Stimulated activated CD4-positive, alpha-beta T cell treated with anti-CD3 and anti-CD28 coated beads, Interleukin-1b, Interleukin-23, amount 100 ng/mL, for 24 hours (primary cell): ENCODE measurements at places on chromosomes 2 and 18.

GRCh38 chr2:99988599-99988998, 153.8 kb downstream of the AFF3 start:
- DNase-seq, result no peak

- no peak for DNase-seq
Measured at GRCh38 chr2:95077530-95077825, 44.1 kb downstream of the MRPS5 start.

- DNase-seq, result no peak
Measured at GRCh38 chr18:47601581-47602272, 328.7 kb downstream of the SMAD2 start.

- no peak for DNase-seq
Measured at GRCh38 chr2:40315683-40316082, 136.2 kb downstream of the SLC8A1 start.

GRCh38 chr2:219542931-219543595, 546 bp downstream of the CHPF start:
- peak; percentile 21 for DNase-seq

DNA sequence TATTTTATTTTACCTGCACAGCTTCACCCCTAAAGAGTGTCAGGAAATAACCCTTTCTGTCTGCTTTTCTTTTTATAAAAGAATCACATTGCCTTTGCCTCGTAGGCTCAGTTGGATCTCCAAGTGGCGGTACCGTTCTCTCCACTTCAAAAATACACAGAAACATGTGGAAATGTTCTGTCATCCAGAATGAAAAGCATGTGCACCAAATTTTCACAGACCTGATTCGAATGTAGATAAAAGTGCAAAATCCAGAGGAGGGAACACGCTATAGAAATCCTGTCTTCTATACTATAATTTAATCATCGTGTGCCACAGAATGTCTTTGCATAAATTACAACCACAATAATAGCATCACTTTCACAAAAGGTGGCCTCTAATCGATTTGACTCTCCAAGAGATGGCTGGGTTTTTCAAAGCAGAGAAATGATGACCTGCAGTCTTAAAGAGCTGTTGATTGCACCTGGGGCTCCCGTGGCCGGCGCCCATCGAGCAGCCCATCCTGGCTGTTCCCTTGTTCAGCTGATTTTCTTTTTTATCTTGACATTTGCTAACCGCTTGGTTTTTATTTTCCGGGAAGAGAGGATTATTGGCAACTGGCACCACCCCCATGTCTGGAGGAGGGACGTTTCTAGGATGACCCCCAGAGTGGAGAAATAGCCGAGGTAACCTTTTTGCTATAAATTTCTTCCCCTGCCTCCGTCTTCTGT, 290.2 kb downstream of the SOX11 start:
- no peak for DNase-seq

DNA sequence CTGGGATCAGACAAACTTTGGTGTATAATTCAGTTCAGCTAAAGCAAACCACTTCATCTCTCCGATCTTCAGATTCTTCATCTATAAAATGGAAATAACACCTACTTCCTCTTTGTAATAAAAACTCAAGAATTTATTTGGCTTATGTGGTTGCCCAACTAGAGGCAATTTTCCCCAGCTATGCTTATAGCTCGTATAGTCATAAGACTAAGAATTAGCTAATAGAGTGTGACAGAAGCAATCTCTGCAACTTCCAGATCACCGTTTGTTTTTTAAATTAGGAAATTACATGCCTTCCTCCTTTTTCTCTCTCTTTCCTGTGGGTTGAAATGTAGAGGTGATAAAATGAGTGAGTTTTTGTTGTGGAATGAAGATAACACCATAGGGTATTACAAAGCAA, 35.3 kb upstream of the KCNF1 start:
- DNase-seq, result no peak
